ENCODE measurements at places on chromosomes 4 and X.

DNA sequence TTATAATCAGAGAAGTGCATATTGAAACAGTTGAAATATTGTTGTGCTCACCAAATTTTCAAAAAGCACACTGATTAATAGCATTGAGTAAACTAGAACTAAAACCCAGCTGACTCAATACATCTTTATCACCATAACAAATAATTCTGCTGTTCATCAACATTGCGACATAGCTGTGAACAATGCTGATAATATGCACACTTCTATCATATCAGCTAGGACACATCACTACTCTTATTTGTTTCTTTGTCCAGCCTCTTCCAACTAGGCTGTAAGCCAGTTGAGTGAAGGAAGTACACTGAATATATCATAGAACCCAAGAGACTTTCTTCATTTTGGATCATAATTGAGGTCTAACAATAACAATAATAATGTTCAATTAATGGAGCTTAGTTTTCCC is 349.7 kb downstream of the IQCM start:
- DNase-seq = no peak

DNA sequence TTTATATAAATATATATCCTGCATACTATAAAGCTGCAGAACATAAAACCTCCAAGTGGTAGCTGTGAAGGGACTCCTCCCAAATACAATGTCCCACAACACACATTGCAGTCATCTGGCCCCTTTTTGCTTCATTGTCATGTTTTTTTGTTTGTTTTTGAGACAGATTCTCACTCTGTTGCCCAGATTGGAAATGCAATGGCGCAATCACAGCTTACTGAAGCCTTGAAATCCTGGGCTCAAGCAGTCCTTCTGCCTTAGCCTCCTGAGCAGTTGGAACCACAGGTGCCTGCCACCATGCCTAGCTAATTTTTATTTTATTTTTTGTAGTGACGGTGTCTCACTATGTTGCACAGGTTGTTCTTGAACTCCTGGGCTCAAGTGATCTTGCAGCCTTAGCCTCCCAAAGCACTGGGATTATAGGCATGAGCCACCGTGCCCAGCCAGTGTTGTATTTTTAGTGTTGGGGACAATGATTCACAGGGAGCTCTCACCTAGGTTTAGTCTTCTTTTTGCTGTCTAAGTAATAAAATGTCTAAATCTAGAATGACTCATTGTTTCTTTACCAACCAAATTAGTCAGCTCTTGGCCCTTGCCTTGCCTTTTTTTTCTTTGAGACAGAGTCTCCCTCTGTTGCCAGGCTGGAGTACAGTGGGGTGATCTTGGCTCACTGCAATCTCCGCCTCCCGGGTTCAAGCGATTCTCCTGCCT is 24.0 kb upstream of the XIAP start:
- no peak for DNase-seq

DNA sequence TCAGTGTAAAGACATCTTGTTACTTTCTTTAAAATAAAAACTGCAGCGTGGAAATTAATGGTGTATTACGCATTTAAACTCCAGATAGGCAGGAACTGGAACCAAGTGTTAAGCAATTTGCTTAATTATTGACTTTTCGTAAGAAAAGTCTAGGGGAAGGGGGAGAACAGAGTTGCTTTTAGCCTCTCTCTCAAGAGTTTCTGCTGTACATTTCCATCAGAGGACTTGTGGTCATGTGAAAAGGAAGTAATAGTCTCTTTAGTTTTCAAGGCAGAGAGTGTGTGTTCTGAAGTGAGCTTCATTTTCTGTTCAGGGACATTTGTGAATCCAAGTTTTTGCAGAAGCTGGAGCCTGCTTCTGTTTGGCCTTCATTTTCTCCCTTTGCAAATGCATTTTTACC is 127.2 kb downstream of the UBE2K start:
- no peak for DNase-seq

- no peak for DNase-seq
Measured at GRCh38 chr4:84928089-84928488, 38.4 kb downstream of the WDFY3 start.

- DNase-seq = no peak
Measured at GRCh38 chr4:64326507-64326906, 82.7 kb downstream of the TECRL start.

Measured in stimulated activated naive CD8-positive, alpha-beta T cell treated with anti-CD3 and anti-CD28 coated beads, Interleukin-15, amount 100 ng/mL, for 72 hours (primary cell).